Left colon (tissue), 2 donors: ENCODE measurements at places on chromosomes 2 and 18. TPM values are rescaled to one million over a fixed set of nuclear protein-coding genes. Genes with fewer than 3 reads are reported as not detected.

DNA sequence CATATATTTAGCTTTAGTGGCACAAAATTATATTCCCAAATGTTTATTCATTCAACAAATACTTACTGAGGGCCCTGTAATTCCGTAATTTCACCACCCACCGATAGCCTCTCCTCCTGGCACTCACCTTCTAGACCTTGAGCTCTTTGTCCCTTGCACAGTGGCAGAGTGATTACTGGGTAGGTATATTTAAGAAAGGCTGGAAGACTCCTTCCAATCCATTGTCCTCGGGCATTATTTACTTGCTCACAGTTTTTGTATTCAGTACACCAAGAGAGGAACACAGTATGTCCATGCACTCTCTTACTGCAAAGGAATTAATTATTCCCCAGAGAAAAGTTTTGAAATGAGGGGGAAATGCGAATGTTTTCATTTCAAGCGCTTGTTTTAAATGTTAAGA lies 1.1 kb upstream of the CDCA7 start:
- DNase-seq, result no peak

Gene THAP4
- 86.0 TPM for total RNA-seq

Gene AGAP1
- 78.5 TPM for total RNA-seq

DNA sequence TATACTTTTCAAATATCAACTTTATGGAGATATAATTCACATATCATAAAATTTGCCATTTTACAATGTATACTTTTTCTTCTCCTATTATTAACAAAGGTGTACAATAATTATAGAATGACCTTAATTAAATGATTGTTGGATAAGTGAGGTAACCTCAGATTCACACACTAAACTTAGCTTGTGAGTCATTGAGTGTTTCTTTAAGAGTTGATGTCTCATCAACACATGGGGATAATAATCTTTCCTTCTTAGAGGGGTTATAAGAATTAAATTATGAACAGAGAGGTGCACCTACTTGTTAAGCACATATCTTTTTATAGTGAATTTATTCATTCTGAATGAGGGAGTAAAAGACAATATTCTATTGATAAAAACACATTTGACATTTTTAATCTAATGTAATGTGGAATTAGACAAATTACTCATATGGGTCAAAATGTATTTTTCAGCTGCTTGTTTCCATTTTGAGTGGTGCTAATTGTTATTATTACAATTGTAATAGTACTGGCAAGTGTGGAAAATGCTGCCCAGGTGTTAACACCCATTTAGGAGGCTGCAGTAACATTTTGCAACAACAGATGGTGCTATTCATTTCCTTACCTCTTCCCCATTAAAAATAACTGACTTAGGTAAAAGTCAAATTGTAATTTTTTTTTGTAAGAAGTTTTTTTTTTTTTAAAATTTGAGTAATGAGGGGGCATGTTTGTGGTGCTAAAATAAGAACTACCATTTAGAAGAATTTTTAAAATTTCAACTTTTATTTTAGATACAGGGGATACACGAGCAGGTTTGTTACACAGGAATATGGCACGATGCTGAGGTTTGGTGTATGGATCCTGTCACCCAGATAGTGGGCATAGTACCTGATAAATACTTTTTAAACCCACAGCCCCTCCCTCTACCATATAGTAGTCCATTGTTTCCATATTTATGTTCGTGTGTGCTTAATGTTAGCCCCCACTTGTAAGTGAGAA lies 32.1 kb upstream of the DYNAP start:
- DNase-seq, result no peak

DNA sequence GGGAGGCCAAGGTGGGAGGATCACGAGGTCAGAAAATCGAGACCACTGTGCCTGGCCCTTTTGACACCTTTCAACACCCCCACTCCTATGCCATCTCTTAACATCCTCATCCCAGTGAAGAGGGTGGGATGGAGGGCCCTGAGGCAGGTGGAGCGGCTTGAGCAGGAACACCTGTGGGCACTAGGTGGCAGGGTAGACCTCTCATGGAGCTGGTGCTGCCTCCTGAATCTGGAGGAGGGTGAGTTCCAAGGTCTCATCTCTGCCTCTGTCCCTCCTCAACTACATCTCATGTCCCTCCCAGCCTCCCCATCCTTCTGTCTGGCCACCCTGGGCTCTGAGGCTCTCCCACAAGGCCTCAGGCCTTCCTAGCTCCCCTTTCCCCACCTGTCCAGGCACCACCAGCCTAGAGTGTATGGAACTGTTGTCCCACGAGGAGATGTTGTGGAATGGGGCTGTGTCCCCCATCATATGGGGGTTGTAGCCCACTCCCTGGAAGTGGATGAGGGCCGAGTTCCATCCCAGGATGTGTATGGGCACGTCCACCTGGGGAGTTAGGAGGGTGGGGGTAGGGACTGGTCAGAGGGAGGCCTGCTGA lies 17.0 kb upstream of the CRYBA2 start:
- DNase-seq, result peak; percentile 47

Gene ANKRD62
- 0.73 TPM for total RNA-seq

DNA sequence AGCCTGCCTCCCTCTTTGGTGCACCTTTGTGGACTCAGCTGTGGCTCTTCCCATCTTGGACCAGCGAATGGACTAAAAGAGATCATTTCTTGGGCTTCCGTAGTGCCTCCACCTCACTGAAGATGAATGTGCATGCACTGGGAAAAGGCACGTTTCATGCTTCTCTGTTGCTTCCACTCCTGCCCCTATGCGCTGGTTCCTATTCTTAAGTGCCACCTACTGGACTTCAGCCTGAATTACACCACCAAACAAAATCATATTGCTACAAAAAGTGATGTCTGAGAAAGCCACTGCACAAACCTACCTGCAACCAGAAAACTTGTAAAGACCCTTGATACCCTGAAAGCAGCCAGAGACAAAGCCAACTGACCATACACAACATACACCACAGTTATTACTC lies 695.6 kb downstream of the TSN start:
- no peak for DNase-seq

GRCh38 chr2:177535958-177536504 lies 143.5 kb downstream of the AGPS start:
- no peak for DNase-seq

GRCh38 chr2:209424781-209425470 lies 1.1 kb downstream of the MAP2 start:
- DNase-seq, result no peak
